CD4-positive, alpha-beta T cell treated with Interleukin-6 at 100 ng/mL for 8 hours (primary cell): ENCODE measurements at places on chromosomes 12 and 14.

DNA sequence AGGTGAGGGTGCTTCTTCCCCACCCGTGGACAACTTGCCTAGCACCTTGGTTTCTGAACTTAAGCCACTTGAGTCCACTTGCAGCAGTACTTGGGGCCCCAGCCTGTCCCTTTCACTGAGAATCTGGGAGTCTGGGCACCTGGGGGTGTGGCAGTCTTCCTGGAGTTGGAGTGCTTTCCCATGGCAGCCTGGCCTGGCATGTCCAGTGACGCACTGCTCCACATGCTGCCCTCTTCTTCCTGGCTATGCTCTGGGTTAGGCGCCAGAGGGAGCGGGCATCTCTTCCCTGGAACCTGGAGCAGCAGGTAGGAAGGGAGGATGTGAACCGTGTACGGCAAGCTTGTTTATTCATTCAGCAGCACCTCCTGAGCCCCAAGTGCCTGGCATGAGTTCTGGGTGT is 76.4 kb downstream of the PAPOLA start:
- DNase-seq: no peak

- DNase-seq: no peak
Observed at GRCh38 chr12:16012117-16012516, 101.0 kb downstream of the DERA start.

DNA sequence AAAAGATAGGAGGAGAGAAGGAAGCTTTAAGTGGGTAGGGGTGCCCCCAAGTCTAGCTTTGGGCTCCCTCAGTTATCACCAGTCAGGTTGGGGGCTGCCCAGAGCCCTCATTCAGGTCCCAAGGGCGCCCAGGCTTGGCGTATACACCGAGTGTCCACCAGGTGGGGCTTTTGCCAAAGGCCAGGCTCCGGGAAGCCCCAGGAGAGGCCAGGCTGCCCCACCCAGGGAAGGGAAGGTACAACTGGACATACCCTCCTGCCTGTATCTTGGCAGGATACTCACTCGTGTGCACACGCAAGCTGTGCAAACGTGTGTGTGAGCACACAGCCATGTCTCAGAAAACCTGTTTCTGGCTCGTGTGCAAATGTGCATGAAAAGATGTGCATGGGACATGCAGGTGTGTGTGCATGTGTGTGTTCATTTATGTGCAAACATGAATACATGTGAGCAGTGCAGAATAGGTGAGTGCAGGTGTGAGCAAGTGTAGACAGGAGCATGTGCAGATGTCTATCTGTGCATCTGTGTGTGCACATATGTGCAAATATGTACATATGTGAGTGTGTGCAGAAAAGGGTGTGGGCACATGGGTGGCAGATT is 103.9 kb upstream of the MYL2 start:
- peak; percentile 25 for DNase-seq

DNA sequence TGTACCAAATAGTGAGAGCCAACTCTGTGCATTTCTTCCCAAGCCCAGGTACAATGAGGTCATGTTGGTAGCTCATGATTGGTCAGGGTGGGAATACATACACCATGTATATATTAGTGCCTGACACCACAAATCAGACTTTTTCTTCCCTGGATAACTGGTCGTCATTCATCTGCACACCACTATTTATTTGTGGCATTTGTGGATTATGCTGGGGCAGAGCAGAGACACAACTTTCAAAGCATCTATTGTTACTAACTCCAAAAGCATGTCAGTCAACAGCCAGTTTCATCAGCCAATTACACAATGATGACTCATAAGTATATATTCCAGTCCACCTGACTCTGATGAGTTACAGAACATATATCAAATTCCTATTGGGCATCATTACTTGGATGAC is 181.7 kb downstream of the ADAMTS20 start:
- no peak for DNase-seq

DNA sequence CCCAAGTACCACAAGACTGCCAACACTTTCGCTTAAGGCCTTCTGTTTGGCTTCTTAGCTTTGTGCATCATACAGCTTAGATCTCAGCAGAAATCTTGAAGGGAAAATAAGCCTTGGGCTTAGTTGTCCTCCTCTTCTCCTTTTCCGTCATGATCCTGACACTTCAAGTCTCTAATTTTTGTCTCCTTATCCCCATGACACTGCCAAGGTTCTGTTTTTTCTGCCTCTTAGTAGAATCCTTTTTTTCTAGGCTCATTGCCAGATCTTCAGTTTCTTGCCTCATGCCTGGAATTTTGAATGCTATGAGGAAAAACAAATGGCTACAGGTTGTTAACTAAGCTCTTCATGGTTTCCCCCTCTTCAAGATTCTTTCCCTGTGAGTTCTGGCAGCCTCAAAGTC is 450.4 kb downstream of the LRFN5 start:
- no peak for DNase-seq

DNA sequence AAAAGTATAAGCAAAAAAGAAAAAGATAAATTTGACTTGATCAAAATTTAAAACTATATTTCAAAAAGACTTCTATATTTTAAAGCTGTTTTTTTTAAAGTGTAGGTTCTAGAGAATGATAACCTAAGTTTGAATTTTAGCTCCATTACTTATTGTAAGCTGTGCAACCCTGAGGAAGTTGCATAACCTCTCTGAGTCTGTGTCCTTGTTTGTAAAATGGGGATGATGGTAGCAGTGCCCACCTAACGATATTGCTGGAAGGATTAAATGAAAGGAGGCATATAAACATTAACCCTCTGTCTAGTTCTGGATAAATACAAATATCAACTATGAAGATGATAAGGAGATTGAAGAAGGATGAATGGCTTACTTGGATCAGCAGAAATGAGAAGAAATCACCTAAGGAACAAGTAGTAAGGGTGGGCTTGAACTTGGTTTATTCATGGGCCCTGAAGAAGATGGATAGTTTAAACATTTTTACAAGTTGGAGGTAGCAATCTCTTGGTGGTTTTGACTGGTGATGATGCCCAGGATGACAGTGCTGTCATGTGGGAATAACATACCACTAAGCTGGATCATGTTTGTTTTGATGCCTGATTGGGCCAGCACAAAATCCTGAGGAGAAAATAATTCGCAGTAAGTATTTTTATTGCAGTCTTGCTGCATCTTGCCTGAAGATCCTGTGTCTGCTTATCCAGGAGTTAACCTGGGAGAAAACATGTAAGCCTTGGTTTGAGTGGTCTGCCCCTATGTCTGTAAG is 35.0 kb downstream of the TXNRD1 start:
- DNase-seq: no peak

DNA sequence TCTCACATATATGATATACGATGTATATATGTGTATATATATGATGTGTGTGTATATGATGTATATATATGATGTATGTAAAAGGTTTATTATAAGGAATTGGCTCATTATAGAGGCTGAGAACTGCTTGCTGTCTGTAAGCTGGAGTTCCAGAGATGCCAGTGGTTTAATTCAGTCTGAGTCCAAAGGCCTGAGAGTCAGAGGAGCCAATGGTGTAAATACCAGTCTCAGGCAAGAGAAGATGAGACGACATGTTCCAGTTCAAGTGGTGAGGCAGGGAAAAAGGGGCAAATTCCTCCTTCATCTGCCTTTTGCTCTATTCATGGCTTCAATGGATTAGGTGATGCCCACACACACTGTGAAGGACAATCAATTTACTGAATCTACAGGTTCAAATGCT is 17.1 kb upstream of the STYK1 start:
- no peak for DNase-seq

DNA sequence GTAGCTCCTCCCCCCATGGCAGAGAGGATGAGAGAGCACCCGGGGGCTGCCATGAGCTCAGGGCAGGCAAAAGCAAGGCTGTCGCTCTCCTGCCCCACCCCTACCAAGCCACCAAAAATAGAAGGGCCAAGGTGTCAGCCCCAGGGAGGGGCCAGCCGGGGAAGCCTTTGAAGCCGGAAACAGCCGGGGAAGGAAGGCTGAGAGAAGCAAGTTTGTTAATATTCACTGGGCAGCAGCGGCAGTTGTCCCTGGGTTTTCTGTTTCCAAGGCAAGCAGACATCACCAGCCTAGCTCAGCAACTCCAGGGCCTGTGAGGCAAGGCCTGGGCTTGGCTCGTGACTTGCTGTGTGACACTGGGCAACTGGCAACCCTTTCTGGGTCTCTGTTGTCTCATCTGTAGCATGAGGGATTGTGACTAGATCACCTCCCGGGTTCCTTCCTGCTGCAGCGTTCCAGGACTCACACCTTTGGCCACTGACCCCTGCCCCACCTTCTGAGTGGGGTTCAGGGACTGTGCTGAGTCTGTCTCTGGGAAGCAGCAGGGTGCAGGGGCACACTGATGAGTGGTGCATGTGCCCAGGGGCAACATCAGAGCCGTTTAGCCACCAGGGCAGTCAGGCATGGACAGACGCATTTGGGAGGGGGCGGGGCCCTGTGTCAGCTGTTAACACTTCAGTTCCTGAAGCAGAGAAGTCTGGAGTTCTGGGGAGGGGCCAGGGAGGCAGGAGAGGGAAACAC is 24.3 kb downstream of the SYNDIG1L start:
- peak; percentile 56 for DNase-seq

GRCh38 chr14:96631621-96632362 is 129.6 kb downstream of the PAPOLA start:
- DNase-seq: no peak

DNA sequence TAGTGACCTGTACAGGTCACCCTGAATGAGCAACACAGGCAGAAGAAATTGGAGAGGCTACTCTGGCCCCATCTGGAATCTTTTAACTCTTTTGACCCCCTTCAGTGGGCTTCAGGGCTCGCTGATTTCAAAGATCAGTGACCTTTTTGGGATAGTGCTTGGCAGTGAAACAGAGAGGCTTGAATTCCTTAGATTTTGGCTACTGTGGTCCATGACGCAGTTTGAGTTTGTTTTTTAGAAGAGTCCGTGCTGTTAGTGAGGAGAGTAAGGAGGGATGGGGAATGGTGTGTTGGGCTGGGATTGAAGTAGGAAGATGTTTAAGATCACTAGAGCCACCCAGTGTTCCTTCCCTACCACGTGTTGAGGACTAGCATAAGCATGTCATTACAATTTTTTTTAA is 16.5 kb downstream of the TMEM30B start:
- no peak for DNase-seq

DNA sequence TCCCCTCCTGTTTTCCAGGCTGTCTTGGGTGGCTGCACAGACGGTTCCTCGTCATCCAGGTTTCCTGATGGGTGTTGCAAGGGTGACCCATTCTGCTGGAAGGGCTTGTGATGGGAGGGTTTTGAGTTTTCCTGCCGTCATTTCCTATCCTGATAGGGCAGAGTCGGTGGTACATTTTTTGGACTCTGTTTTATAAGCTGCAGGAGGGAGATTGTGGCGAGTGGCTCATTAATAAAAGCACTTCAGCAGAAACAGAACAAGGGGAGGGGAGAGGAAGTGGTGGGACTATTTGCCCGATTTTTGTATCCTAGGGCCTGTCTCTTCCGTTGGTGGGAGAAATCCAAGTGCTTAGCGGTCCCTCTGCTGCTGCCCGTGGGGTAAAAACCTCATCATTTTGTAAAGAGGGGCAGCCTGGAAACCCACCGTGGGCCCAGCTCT is 40.0 kb downstream of the TSPAN9 start:
- no peak for DNase-seq

GRCh38 chr12:57693317-57693658 is 644 bp upstream of the OS9 start:
- DNase-seq: no peak

GRCh38 chr12:67410667-67411067 is 141.5 kb downstream of the CAND1 start:
- no peak for DNase-seq

DNA sequence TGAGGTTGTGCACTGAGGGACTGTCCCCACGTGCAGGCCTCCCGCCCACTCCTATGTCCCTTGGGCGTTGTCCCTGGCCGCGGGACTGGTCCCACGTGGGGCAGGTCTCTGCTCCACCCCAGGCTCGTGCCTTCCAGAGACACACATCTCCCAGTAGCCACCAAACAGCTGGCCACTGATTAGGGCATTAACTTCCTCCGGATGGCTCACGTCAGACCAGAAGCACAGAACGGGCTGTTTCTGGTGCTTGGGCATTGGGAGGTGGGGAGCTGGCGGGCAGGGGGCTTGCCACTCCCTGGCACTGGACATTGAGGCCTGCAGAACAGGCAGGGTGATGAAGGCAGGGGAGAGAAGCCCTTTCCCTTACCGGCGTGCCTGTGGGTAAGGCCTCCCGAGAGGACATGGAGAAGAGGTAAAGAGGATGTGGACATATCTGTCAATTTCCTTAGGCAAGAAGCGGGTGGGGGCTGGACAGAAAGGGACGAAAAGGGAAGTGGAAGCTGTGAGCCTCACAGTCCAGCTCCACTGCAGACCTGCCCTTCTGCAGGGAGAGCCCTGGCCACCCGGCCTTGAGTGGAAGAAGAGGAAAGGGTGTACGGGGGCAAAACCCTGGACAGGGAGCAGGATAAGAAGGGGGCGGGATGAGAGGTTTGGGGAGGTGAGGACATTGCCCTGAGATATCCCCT is 101.2 kb downstream of the NINJ2 start:
- DNase-seq: no peak

GRCh38 chr14:95062946-95063345 is 94.4 kb downstream of the DICER1 start:
- DNase-seq: no peak

DNA sequence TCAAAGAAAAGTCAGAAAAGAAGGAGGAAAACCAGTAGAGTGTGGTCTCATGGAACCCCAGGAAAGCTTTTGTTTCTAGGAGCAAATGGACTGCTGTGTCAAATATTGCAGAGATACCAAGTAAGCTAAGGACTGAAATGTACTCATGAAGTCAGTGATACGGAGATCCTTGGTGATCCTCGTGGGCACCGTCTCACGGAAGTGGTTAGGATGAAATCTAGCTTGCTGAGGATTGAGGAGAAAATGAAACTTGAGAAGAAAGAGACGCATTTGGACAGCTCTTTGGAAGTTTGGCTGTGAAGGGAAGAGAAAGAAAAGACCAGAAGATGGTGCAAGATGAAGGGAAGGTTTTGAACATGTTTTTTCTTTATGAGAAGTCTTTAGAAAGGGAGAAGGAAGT is 104.0 kb upstream of the CCND2 start:
- no peak for DNase-seq

- no peak for DNase-seq
Observed at GRCh38 chr12:124976999-124977398, 11.9 kb downstream of the DHX37 start.

DNA sequence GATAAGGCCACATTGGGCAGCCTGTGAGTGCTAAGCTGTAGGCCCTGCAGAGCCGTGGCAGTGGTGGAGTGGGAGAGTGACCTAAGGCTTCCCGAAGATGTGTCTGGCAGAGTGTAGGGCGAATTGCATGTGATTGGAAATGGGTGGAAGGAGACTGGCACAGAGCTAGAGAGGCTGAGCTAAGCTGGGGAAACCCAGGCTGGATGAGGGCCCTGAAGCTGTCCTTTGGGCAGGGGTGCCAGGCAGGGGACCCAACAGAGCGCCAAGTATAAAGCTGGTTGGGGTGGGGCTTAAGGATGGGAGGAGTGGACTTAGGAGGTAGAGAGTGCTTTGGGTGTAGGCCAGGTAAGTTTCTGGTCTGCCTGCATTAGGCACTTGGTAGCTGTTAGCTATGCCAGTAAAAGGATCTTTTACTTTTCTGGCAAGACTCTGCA is 47.9 kb downstream of the WDR20 start:
- no peak for DNase-seq

DNA sequence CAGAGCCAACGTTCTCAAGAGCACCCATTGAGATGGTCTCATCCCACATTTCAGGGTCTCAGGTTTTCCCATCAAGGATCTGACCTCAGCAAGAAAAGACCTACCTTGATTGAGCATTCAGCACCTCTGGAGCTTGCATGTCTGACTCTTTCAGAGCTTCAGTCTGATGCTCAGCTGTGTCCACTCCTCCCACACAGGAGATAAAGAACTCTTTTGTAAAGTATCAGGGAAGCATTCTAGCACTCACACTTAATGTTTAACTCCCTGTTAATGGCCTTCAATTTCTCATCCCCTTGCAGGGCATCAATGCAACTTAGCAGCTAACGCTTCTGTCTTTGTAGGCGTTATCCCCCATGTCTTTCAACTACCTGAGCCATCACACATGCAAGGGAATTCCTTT is 124.1 kb downstream of the GALC start:
- DNase-seq: no peak
